EH (cell line): ENCODE measurements at places on chromosomes 12 and 14.

DNA sequence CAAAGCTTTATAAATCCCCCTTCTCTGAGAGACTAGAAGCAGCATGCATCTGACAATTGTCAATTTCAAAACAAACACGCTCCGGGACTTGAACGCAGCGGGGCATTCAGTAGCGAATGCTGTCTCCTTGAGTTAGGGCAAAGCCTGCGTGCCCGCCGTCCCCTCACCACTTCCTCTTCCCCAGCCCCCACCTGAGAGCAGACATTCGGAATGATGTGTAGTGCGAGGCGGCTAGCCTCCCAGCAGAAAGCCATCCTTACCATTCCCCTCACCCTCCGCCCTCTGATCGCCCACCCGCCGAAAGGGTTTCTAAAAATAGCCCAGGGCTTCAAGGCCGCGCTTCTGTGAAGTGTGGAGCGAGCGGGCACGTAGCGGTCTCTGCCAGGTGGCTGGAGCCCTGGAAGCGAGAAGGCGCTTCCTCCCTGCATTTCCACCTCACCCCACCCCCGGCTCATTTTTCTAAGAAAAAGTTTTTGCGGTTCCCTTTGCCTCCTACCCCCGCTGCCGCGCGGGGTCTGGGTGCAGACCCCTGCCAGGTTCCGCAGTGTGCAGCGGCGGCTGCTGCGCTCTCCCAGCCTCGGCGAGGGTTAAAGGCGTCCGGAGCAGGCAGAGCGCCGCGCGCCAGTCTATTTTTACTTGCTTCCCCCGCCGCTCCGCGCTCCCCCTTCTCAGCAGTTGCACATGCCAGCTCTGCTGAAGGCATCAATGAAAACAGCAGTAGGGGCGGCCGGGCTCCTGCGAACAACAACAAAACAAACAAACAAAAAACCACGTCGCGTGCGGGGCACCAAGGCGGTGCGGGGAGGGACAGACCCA, 2.2 kb downstream of the PRMT8 start:
- DNase-seq = no peak

GRCh38 chr12:71397433-71397954, 42.1 kb upstream of the LGR5 start:
- peak; percentile 78 for DNase-seq

DNA sequence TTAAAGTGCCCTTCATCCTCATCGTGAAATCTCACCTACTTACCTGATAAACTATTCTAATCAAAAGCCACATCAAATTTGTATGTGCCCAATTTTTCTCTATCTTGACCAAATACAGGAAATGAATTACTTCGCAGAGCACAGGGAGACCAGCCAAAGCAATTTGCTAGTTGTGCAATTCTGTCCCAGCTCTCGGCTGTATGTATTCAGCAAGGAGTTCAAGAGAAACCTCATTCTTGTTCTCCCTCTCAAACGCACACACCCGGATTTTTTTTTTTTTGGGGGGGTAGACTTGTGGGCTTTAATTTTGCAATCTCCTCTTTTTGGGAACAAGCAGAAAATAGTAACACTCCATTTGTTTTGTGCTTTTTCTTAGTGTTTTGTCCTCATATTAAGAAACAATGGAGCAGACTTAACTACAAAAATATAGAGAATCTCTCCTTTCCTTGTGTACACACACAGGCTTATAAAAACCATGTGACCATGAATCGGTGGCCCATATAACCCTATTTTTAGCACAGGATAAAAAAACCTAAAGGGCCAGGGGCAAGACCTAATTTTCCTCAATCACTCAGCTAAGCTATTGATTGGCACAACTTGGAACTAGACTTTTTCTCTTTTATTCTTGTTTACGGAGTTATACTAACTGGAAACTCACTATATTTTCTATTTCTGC, 64.2 kb downstream of the MBIP start:
- DNase-seq = no peak

DNA sequence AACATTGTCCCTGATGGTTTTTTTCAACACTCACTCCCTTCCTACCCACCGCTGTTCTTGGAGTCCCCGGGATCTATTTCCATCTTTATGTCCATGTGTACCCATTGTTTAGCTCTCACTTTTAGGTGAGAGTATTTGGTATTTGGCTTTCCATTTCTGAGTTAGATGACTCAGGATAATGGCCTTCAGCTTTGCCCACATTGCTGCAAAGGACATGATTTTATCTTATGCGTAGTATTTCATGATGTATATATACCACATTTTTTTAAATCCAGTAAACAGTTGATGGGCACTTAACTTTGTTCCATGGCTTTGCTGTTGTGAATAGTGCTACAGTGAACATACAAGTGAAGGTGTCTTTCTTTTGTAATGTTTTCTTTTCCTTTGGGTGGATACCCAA, 123.5 kb upstream of the KITLG start:
- DNase-seq = peak; percentile 59

DNA sequence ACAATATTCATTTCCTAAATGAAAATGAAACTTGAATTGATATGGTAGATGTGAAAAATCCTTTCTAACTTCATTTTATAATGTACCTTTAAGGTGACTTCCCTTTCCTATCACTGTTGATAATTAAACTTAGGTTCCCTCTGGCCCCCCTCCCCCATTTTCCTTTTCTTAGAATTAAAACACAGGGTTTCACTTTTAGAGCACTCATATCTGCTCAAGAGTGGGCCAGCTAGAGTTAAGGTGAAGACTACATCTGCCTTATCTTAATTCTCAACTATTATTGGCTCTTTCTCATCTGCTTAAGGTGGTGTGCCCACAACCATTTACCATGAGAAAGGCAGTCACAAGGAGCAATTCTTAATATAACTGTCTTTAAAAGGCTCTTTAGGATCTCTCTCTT, 49.7 kb downstream of the LIN52 start:
- DNase-seq = no peak

DNA sequence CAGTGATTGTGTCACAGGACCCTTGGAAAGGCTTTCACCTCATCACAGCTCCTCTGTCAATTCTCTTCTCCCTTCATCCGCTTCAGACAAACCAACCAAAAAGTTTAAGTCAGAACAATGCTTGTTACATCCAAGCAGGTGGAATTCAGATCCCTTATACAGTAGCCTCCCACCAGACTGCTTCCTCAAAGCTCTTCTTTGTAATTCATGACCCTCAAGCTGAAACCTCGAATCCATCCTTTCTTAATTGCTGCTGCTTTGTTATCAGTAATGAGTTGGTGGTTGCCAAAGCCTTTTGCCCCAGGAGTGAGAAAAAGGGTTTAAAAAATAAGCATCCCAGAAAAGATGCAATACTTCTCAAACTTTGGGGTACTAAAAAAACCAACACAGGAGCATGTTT, 9.5 kb downstream of the BEST3 start:
- no peak for DNase-seq
